ENCODE measurements at places on chromosomes 4 and X.

- DNase-seq = no peak
Observed at GRCh38 chr4:161404346-161405110, 759.3 kb downstream of the FSTL5 start.

- no peak for DNase-seq
Observed at GRCh38 chr4:142377342-142378091, 468.6 kb downstream of the INPP4B start.

DNA sequence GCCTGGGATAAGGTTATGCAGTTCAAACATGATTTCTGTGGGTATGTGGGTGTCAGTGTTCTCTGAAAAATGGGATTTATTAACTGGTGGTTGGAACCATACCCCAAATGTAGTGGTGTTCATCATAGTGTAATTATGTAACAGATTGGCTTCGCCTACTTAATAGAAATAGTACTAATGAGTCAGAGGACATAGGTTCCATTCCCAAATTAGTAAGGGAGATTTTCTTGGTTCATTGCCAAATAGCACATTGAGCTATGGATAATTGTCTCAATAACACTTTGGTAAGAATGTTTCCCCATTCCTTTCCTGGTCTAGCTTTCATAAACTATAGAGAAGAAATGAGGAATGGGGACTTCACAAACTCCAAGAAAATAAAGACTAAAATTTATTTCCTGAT, 20.5 kb upstream of the CYBB start:
- no peak for DNase-seq

DNA sequence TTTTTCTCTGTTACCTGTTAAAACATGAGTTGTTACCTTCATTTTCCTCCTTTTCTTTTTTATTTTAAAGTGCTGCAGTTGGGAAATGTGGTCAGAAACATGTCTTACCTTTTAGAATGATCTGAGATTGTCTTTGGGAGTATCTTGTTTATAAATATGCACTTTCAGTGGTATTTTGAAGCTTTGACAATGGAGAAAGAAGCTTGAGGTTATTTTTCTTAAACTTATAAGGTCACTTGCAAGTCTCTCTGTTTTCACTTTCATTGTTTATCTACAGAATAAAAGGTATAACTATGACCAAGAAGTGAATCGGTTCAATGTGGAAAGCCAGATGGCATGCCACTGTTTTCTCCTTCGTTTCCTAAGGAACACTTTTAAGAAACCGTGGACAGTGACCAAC, 167.5 kb upstream of the SLC7A11 start:
- no peak for DNase-seq

GRCh38 chr4:85092943-85093342, 126.5 kb upstream of the WDFY3 start:
- DNase-seq = no peak

GRCh38 chr4:143383005-143383574, 46.4 kb downstream of the GAB1 start:
- DNase-seq = no peak

DNA sequence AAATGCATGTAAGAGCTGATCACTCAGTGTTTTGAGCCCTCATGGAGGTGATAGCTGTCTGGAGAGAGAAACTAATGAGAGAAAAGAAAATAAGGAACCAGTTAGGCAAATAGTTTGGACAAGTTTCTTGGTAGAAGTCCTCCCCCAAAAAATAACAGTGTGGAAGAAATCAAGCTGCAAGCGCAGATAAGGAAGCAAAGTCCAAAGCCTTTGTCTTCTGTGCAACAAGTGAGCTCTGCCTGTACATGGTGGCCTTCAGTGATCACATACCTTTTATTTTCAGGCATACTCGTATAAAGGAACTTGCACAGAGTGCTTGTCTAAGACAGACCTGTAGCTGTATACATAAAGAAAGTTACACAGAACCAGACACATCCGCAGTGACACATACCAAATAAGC, 2.5 kb upstream of the UGT2A3 start:
- DNase-seq = no peak

- DNase-seq = no peak
Observed at GRCh38 chr4:121057466-121057922, 14.8 kb downstream of the NDNF start.

DNA sequence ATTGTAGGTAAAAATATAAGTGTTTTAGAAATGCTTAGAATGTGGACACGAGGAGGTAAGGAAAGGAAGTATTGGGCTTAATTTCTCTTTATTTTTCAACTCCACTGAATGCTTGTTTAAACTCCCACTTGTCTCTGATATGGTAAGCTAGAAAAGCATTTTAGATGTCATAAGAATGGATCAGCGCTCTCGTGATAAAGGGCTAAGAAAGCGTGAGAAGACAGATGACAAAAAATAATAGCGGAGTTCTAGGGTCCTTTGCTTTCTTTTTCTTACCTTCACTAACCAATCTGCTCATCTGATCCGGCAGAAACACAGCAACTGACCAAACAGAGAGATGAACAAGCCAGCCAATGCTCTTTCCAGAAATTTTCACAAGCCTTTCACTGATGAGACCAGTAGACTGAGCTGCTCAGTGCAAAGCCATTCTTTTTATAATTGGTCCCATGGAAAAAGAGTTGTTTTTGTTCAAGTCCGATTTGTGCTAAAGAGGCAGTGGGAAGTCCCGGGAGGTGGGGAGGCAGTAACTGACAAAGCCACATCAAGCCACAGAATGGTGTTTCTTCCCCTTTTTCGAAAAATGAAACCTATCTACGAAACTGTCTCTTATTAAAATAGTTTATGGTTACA, at the start of gene TASL:
TSS of gene TASL (minus strand) at position 405 of the 630 bp plus-strand sequence. CDS start 17,411 bp downstream, outside the sequence.
- no peak for DNase-seq

DNA sequence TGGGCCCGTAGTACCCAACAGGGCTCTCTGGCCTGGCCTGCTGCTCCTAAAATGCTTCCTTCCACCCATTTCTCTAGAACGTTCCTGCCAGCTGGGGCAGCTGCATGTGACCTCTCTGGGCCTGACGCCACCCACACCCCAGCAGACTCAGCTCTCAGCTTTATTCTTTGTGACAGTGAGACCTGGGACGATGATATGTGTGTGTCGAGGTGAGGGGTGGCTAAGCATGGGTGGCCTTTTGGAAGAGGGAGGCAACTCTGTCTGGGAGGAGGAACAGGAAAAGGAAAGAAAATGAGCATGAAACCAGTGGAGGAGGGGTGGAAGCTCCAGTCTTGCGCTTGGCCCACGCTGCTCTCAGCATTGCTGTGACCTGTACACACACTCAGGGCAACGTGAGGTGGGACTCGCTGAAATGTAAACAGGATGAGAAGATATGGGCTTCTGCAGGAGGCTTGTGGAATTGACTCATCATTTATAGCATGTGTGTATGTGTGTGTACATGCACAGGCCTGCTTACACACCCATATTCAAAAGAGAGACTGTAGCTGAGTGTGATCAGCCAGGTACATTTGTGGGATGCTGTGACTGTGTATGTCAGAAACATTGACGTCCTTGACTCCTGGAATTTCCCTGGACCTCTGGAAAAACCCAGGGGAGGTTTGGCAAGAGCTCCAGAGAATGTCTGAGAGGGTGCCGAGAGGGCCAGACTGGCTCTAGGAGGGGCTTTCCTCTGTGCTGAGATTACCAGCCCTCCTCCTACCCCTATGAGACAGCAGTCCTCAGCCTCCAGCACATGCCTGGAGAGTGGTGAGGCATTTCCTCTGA, 137.9 kb downstream of the PJA1 start:
- DNase-seq = no peak

GRCh38 chr4:65007841-65008439, 598.7 kb upstream of the TECRL start:
- no peak for DNase-seq

- DNase-seq = no peak
Observed at GRCh38 chr4:8005814-8006215, 66.2 kb upstream of the AFAP1 start.

DNA sequence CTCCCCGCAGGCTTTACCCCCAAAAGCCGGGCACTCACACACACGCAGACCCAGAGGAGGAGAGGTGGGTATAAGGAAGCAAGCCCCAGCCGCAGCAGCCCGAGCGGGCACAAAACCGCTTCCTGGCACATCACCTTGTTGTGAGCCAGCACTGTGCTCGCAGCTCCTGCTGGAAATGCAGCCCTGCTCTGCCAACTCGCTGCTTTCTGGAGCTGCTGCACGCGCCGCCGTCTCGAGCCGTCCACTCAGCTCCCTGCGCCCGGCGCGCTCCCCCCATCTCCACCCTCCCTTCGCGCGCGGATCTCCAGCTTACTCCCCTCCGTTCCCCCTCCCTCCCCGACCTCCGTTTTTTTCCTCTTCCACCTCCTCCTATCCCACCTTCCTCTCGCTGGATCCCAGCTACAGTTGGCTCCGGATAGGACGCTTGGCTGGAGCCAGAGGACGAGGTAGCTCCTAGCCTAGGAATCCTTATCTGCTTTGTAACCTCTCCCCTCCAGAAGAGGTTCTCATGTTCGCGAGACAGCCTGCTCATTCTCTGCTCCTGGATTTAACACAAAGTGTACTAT, at the start of gene SPOCK3:
TSS of gene SPOCK3 (minus strand) at position 179 of the 566 bp plus-strand sequence.
- DNase-seq = no peak

GRCh38 chr4:90419124-90419711, 292.0 kb downstream of the CCSER1 start:
- peak; percentile 2 for DNase-seq

- no peak for DNase-seq
Observed at GRCh38 chrX:20235755-20236154, 31.0 kb downstream of the RPS6KA3 start.

DNA sequence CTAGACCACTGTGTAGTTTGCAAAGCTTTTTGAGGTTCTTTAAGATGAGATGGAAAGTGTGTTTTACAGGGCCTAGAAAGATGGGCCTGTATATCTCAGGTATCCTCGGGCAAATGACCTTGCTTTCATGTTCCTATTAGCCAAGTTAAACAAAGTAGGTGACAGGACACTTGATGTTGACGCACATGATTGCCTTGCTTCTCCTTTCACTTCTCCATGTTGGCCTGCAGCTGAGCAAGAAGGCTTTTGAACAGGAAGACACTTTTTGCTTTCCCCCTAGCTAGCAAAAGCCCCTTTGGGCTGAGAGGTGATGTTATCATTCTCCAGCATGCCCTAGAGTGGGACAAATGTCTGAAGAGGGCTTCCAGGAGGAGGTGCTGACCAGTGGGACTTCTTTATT, 202.1 kb downstream of the GPC3 start:
- DNase-seq = no peak

GRCh38 chrX:12975670-12975965, 708 bp downstream of the TMSB4X start:
- DNase-seq = no peak

- no peak for DNase-seq
Observed at GRCh38 chr4:112637552-112637866, 566 bp downstream of the LARP7 start.

DNA sequence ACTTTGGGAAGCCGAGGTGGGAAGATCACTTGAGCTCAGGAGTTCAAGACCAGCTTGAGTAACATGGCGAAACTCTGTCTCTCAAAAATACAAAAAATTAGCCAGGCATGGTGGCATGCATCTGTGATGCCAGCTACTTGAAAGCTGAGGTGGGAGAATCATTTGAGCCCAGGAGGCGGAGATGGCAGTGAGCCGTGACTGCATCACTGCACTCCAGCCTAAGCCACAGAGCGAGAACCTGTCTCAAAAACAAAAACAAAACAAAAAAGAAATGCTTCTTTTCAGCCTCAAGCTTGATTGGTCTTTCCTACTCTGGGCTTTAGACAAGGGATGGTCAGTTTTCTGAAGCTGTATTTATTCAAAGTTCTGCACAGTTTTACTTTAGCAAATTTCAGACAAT, 15.8 kb upstream of the DHRSX start:
- no peak for DNase-seq

DNA sequence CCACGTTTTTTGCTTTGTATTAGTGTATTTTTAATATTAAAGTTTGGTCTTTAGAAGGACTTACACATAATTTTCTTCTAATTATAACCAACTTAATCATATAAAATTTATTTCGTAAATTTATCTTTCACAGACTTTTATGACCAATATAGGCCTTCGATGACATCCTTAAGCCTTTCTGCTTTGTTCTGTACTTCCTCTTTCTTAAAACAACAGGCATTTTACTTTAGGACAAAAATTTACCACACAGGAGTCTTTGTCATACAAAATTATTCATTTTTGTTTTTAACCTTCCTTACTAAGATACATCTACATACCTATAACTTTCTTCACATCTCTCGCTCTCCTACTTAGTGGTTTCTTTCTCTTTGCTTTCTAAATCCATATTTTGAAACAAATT, 56.3 kb downstream of the RGS12 start:
- no peak for DNase-seq

DNA sequence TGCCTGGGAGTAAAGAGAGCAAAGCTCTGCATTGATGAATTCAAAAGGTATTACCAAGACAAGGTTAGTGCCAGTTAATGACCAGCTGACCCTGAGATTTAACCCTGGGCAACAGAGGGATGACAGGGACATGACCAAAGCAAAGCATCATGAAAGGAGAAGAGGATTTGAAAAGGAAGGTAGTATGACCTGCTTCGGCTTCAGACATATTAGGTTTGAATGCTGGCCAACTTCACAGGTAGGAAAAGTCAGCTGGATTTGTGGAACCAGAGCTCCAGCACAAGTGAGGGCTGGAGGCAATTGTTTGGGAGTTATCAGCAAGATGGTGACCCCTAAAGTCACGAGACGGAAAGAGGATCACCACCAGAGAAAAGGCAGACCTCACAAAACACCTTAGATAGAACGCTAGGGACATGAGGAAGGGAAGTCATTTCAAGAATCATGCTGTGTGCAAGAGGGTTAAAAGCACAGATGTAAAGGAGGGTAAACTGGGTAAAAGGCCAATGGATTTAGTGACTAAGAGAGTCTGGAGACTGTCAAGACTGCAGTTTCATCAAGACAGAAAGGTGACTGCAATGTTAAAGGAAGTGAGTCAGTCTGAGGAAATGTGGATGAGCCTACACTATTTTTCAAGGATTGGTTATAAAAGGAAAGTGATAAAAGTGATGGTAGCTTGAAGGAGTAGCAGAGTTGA, 45.6 kb downstream of the SH3RF1 start:
- peak; percentile 83 for DNase-seq

DNA sequence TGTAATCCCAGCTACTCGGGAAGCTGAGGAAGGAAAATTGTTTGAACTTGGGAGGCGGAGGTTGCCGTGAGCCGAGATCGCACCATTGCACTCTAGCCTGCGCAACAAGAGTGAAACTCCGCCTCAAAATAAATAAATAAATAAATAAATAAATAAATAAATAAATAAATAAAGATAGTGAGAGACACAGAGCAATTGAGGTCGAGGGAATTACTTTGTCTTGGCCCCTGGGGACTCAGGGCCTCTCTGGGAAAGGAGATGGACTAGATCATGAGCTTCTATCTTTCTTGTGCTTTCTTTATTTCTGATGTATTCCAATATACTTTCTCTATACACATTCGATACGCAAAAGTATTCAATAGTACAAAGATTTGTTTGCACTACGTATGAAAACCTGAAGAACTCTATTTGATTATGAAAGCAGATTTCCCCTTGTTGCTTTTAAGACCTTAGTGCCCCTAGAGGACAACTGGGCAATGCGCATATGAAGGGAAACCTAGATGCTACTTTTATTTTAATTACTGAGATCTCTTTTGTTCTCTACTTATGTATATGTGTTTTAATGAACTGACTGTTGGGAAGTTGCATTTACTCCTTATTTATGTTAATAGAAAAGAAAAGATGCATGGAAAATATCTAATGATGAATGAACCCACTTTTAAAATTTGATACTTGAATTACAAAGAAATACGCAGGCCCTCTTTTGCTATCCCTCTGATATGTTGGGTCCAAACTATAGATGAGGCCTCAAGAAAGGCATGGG, 12.8 kb upstream of the ELOVL6 start:
- DNase-seq = no peak
